Peyer's patch (tissue), 4 donors: ENCODE measurements at places on chromosomes 11 and 22.

GRCh38 chr11:76574406-76574805 lies 96.1 kb downstream of the LRRC32 start:
- no peak for DNase-seq
- H3K27ac ChIP-seq = no peak overlapping the region
- H3K4me3 ChIP-seq = no peak overlapping the region

- H3K27ac ChIP-seq = no peak overlapping the region
- no peaks in the 10 kb centered on the region for H3K27me3 ChIP-seq
- H3K4me1 ChIP-seq = no peaks in the 10 kb centered on the region
- no peak overlapping the region for H3K4me3 ChIP-seq
- peak; percentile 50 for DNase-seq
Observed at GRCh38 chr11:116276051-116277044, 496.4 kb downstream of the BUD13 start.

DNA sequence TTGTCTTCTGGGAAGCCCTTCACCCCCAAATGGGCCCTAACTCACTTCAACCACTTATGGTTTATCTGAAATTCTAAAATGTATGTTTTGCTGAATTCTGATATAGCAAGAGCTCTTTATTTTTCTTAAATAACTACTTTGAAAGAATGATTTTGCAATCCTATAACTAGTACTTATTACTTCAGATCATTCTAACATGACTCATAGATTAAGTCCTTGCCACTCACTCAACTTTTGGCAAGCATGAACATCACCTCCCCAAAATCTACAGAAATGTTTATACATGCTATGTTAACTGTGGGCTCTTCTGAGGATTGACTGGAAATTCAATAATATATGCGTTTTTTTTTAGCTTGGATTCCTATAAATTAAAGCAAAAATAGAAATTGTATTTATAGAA lies 367.4 kb upstream of the FAT3 start:
- no peaks in the 10 kb centered on the region for H3K27me3 ChIP-seq
- H3K4me3 ChIP-seq = no peak overlapping the region
- no peaks in the 10 kb centered on the region for H3K4me1 ChIP-seq
- H3K27ac ChIP-seq = no peak overlapping the region

- no peak overlapping the region for H3K27ac ChIP-seq
- no peak overlapping the region for H3K4me3 ChIP-seq
- H3K4me1 ChIP-seq = no peaks in the 10 kb centered on the region
- H3K27me3 ChIP-seq = no peaks in the 10 kb centered on the region
- H3K36me3 ChIP-seq = no peaks in the 10 kb centered on the region
Observed at GRCh38 chr11:11813288-11813962, 28.3 kb upstream of the USP47 start.

DNA sequence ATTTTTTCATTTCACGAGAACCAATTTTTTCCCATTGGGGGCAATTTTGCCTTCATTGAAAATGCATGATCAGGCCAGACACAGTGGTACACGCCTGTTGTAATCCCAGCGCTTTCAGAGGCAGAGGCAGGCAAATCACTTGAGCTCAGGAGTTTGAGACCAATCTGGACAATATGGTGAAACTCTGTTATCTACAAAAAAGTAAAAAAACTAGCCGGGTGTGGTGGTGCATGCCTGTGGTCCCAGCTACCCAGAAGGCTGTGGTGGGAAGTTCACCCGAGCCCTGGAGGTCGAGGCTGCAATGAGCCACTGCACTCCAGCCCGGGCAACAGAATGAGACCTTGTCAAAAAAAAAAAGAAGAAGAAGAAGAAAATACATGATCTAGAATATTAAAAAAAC lies 19.2 kb upstream of the UPK3A start:
- H3K27me3 ChIP-seq = no peaks in the 10 kb centered on the region
- no peak overlapping the region for H3K4me3 ChIP-seq
- no peak for DNase-seq
- H3K36me3 ChIP-seq = no peaks in the 10 kb centered on the region

GRCh38 chr22:47351836-47352579 lies 589.6 kb downstream of the TBC1D22A start:
- H3K4me3 ChIP-seq = no peak overlapping the region
- no peaks in the 10 kb centered on the region for H3K27me3 ChIP-seq
- H3K27ac ChIP-seq = no peak overlapping the region
- no peaks in the 10 kb centered on the region for H3K4me1 ChIP-seq

DNA sequence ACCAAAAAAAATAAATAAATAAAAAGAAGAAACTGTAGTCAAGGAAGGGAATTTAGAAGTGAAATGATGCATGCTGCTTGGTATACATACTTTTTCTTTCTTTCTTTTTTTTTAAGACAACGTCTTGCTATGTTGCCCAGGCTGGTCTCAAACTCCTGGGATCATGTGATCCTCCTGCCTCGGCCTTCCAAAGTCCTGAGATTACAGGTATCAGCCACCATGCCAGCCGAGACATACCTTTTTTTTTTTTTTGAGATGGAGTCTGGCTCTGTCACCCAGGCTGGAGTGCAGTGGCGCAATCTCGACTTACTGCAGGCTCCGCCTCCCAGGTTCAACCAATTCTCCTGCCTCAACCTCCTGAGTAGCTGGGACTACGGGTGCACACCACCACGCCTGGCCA lies 21.7 kb upstream of the ARRB1 start:
- H3K27me3 ChIP-seq = no peaks in the 10 kb centered on the region
- DNase-seq = no peak
- H3K27ac ChIP-seq = peak overlapping the region; percentile 79

GRCh38 chr11:38011496-38011895 lies 1413.5 kb upstream of the RAG2 start:
- no peak overlapping the region for H3K27ac ChIP-seq
- no peak overlapping the region for H3K4me3 ChIP-seq
- DNase-seq = no peak
- no peaks in the 10 kb centered on the region for H3K27me3 ChIP-seq

DNA sequence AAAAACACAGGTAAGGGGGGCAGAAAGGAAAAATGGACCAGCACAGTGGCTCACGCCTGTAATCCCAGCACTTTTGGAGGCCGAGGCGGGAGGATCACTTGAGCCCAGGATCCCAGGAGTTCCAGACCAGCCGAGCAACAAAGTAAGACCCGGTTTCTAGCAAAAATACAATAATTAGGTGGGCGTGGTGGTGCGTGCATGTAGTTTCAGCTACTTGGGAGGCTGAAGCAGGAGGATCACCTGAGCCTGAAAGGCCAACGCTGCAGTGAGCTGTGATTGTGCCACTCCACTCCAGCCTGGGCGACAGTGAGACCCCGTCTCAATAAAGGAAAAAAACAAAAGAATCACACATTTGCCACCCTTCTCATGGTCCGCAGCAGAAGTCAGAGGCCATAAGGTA lies 519.4 kb downstream of the BRD1 start:
- no peak overlapping the region for H3K4me3 ChIP-seq
- H3K27ac ChIP-seq = no peak overlapping the region

DNA sequence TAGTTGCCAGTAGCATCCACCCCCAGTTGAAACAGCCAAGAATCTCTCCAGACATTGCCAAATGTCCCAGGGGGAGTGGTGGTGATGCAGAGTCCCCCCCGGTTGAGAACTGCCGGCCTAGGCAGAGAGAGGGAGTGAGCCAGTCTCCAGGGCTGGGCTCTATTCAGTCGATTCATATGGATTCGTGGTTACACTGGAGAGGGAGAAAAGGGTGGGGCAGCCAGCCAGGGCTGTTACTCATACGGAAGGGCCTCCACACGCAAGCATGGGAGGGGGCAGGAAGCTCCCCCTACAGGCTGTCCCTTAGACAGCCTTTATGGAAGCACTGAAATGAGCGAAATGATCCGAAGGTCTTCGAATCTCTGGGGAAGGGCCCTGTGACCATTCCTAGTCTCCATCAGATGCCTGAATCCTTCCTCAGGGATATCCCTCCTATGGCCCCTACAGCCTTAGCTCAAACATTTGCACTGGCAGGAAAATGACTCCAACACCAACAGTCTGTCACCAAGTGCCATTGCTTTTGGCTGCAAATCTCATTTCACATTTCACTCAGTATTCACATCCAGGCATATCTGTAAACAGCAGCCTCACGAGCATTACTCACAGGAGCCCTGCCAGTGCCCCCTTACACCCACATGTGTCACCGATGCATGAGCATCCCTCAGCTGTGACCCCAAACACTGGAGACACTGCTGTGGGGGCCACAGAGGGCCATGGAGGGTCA lies 18.4 kb upstream of the TLCD5 start:
- H3K27ac ChIP-seq = no peak overlapping the region
- DNase-seq = no peak
- H3K4me3 ChIP-seq = no peak overlapping the region

GRCh38 chr11:2911088-2911784 lies 18.0 kb downstream of the PHLDA2 start:
- DNase-seq = peak; percentile 65
- peak overlapping the region; percentile 69 for H3K27ac ChIP-seq
- peaks cover 20% of the 10 kb centered on the region for H3K36me3 ChIP-seq
- H3K4me3 ChIP-seq = no peak overlapping the region
- no peaks in the 10 kb centered on the region for H3K27me3 ChIP-seq
- H3K4me1 ChIP-seq = peaks cover 11% of the 10 kb centered on the region

DNA sequence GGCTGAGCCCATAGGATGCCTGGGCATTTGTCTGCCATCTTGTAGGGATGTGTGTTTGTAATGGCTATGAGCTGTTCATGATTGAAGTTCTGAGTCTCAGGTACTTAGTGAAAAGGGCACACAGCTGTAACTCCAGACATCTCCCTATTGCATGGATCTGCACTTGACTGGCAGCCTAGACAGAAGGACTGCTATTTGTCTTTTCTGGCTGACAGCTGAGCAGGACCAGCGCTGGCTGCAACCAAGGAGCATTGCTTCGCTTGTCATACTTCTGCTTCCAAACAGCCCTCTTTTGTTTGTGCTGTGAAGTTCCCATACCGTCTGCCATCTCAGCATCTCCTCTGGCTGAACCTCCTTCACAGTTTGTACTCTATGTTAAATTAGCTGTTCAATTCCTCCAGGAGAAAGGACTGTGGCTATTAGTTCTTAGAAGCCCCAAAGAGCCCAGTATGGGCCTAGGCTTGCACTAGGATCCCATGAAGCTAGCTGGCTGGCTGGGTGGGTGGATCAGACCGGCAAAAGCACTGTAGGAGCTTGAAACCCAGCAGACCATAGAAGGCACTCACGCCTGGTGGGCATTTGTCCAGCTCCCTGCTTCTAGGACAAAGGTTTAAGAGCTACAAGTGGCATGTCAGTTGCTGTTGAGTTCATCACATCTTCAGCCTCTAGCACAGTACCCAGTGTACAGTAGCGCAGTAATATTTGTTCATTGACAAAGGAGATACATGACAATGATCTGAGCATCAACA lies 20.4 kb downstream of the HIRA start:
- H3K27me3 ChIP-seq = no peaks in the 10 kb centered on the region
- peaks cover 3% of the 10 kb centered on the region for H3K36me3 ChIP-seq
- no peak overlapping the region for H3K27ac ChIP-seq
- H3K4me3 ChIP-seq = no peak overlapping the region
- DNase-seq = no peak

DNA sequence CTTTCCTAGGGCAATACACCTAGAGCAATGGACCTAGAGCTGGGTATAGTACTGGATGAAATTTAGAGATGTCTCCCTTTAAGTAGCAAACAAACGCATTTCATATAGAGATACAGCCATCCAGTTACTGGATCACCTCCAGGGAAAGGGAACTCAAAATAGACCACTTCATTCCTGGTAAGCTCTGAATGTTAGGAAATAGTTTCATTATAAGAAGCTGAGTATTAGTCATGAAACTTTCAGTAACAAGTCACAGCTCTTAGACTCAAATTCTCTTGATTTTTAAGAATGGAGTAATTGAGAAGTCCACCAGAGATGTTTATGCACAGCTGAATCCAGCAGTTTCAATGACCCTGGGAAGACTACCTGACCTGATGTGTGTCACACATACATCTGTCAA lies 221.9 kb downstream of the FAM76B start:
- no peak for DNase-seq
- H3K4me1 ChIP-seq = no peaks in the 10 kb centered on the region
- H3K4me3 ChIP-seq = no peak overlapping the region
- no peak overlapping the region for H3K27ac ChIP-seq
- no peaks in the 10 kb centered on the region for H3K27me3 ChIP-seq
